Foreskin fibroblast (primary cell): ENCODE measurements at places on chromosomes 13 and 19.

GRCh38 chr19:30512176-30513081, 140.2 kb downstream of the ZNF536 start:
- DNase-seq = peak; percentile 73

DNA sequence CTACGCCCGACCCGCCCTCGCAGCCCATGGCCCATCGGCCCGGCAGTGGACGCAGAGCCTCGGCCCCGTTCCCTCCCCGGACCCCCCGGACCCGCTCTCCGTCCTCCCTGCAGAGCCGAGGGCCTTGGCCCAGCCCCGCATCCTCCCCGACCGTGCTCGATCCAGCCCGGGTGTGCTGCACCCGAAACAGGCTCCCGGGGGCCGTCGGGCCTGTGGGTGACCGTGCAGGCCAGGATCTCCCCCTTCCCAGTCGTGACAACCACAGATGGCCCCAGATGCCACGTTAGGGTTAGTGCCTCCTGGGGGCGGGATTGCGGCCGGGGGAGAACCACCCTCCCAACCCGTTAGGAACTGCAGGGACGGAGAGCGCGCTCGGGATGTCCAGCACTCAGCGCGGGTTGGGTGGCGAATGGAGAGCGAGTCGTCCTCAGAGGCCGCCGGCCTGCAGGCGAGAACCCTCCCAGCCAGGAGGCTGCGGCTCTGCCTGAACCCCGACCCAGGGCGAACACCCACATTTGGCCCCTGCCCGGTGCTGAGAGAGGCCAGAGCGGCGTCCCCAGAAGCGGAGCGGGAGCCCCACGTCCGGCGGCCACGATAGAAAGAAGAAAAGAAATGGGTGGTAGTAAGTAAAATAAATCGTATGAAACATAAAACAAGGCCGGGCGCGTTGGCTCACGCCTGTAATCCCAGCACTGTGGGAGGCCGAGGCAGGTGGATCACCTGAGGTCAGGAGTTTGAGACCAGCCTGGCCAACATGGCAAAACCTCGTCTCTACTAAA, 6.7 kb upstream of the MADCAM1 start:
- DNase-seq = no peak

DNA sequence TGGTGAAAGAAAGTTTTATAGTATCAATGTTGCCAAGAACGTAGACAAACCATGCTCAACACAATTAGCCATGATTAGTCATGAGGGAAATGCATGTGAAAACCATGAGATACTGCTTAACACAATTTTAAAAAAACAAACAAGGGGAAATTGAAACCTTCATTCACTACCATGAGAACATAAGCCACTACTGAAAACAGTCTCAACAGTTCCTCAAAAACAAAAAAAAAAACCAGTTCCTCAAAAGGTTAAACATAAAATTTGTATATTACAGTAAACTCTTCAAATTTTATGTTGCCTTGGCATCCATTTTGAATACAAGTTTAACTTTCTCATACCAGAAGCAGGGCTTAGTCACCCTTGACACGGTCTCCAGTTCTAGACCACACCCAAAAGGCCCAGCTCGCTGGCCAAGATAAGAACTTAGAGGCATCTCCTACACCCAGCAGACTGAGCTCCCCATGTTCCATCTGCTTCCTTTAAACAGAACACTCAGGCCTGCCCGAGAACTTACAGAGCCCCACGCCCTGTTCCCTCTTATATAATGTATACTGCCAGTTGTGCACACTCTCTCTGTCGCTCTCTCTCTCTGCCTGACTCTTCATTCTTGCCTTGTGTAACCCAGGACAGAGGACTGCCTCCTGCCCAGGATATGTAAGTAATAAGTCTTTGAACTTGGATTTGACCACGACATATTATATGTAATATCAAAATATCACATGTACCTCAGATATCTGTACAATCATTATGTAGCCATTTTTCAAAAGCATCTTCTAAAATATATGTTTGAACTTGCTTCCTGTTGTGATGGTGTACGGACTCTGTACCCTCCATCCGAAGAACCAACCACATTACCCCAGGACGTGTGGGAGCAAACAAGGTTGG, 67.4 kb downstream of the STK24 start:
- peak; percentile 92 for DNase-seq

- peak; percentile 98 for DNase-seq
Observed at GRCh38 chr19:18373892-18374629, 11.9 kb upstream of the GDF15 start.

DNA sequence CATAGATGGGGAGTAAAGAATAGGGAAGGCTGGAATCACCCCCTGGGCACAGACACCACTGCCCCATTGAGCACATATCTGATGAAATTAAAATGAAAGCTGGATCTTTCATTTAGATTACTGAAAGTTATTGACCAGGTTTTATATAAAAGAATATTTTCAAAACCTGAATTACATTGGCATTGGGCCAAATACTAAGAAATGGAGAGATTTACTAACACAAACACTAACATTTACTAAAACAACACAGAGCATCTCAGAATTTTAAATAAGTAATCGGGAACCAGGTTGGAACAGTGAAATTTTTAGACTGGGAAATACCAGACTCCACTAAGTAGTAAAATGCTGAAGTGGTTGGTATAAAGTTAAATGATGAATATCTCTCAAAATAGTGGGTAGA, 88.9 kb downstream of the HS6ST3 start:
- no peak for DNase-seq

DNA sequence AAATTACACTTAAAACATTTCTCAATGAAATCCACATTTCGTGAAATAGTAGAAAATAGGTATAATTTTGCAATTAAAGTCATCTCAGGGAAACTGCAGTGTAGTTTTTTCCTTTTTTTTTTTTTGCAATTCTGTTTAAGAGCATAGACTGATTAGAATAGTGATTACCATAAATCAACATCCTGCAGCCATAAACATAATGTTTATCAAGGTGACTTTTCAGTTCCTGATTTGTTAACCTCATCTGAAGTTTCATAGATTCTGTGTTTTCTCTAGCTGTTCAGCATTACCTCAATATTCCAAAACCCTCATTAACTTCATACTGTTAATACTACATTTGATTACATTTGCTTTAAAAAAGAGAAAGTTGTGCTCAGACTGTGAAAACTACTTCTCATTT, 286.3 kb upstream of the DACH1 start:
- DNase-seq = no peak

DNA sequence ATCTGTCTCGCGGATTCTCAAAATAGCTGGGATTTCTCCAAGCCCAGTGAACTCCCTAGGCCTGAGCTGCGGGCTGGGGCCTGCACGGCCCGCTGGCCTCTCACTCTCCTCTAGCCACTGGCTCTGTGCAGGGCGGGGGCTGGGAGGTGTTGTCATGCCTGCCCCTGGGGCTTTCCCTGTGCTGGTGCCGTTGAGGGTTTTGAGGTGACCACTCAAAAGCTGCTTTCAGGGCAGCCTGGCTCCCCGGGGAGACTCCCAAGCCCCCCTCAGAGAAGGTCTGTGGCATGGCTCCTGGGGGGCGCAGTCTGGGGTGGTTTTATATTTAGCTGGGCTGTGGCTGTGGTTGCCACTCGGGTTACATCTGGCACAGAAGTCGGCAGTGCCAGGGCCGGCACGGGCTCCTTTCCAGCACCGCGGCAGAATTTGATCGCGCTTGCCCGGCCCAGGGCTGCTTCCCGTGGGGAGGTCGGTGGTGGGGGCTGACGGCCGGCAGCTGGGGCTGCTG, 10.0 kb downstream of the NDUFB7 start:
- no peak for DNase-seq

DNA sequence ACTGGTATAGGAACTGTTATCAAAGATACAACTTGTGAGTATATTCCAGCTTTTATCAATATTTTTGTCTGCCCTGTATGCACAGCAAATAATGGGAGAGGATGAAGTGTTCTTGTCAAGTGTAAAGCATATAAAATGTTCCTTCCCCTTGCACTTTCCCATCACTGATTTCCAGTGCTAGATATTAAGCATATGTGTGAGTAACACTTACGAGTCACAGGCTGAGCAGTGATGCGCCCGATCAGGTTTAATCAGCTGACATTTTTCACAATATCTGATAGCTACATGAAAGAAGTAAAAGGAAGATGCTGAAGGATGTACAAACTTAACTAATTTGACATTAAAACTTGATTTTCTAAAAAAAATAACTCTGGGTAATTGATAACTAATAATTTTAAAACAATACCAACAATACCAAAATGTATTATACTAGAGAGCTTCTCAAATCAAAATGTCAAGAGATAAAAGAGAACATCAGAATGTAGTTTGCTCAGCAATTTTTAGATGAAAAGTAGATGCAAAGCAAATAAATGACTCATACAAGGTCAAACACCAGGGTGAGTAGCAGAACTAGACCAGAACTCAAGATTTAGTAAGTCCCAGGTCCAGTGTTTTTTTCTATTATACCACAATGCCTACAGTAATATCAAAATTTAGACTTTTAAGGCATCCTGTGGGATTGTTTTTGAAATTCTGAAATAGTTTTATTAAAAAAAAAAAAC, 56.4 kb downstream of the ZDHHC20 start:
- peak; percentile 58 for DNase-seq

DNA sequence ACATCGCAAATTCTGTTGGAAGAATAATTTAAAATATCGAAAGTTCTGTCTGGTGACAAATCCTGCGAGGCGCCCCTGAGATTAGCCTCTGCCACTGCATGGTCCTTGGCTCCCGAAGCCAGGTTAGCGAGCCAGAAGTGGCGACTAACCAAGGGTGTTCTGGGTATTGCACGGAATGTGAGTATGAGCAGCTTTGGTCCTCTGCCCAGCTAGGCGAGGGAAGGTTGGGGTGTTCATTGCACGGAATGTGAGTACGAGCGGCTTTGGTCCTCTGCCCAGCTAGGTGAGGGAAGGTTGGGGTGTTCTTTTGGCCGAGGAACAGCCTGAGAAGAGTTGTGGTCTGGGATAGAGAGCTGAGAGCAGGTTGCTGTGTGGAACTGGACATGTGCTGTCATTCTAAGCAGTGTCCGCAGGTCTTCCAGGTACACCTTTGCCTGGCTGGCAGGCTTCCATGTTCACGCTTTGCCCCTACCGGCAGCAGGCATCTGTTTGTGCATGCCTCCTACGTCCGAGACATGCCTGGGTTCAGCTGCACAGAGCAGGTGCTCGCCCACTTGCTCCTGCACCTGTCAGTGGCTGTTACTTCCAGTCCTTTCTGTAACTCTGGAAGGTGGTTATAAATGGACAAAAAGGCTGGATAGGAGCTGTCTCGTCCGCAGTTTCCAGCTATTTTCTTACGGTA, 18.3 kb upstream of the TEX29 start:
- DNase-seq = no peak

GRCh38 chr13:26968431-26969341, 202.9 kb downstream of the USP12 start:
- no peak for DNase-seq

DNA sequence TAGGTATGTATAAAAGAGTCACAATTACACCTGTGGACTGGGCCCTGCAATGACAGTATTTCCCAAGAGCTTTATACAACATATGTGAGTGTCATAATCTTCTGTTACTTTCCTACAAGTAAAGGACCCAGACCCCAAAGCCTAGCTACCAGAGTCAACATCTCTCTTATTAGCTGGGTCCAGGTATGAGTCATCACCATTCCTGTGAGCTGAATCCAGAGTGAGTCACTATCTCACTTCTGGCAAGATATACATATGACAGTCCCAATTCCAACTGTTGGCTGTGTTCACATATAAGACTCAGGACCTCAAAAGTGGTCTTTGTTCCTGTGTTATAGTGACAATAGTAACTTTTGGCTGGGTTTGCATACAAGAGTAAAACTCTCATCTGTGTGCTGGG, 46.7 kb downstream of the ZNF729 start:
- no peak for DNase-seq

DNA sequence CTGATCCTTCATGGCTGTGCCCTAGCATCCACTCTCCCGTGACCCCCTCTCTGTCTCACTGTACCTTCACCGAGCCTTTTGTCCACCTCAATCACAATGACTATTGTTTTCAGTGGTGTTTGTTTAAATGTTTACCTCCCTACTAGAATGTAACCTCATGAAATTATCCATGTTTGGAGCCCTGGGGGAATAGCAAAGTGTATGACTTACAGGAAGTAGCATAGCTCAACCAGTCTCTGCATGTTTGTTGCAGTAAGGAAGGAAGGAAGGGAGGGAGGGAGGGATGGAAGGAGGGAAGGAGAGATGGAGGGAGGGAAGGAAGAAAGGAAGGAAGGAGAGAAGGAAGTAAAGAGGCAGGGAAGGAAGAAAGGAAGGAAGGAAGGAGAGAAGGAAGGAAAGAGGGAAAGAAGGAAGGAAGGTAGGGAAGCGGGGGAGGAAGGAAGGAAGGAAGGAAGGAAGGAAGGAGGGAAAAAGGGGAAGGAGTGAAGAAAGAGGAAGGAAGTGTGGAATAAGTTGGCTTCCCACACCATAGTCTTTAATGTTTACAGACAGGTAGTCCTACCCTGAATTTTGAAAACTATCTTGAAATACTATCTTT, 421.4 kb downstream of the COG6 start:
- no peak for DNase-seq

DNA sequence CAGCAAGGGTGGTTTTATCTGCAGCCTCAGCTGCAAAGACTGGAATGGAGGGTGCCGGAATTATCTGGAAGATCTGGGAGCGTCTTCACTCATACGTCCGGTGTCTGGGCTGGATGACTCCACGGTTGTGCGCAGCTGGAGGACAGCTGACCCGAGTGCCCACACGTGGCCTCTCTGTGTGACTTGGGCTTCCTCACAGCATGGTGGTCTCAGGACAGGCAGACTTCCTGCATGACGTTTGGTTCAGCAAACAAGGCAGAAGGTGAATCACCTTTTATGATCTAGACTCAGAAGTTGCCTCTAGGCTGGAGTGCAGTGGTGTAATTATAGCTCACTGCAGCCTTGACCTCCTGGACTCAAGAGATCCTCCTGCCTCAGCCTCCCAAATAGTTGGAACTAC, 33.2 kb downstream of the CACNG6 start:
- no peak for DNase-seq

- DNase-seq = no peak
Observed at GRCh38 chr19:10966809-10967208, 6.0 kb downstream of the SMARCA4 start.

- DNase-seq = no peak
Observed at GRCh38 chr19:5094768-5095567, 126.1 kb downstream of the KDM4B start.

GRCh38 chr19:11478167-11479089, 2.4 kb downstream of the ELAVL3 start:
- DNase-seq = no peak

DNA sequence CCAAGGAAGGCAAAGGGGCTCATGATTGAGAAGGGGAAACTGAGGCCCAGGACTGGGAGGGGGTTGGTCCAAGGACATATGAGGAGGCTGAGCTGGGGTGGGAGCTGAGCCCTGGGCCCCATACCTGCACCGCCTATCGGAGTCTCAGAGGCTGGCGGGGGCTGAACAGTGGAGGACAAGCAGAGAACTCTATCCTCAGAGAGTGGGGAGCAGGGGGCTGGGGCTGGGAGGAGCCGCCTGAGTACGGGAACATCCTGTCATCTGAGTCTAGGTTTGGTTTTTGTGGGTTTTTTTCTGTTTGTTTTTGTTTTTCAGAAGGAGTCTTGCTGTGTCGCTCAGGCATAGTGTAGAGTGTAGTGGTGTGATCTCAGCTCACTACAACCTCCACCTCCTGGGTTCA, 6.2 kb downstream of the ARRDC2 start:
- DNase-seq = no peak

- DNase-seq = peak; percentile 84
Observed at GRCh38 chr13:23570099-23570920, at the start of gene TNFRSF19. TSS of gene TNFRSF19 (plus strand) at chr13:23570412. CDS start at chr13:23590184, 19,772 bp downstream.
